ENCODE measurements at places on chromosomes 4 and X.
A peak's percentile ranks its signal among the peaks of the same experiment; 100 is the strongest.

GRCh38 chr4:12041828-12042227 lies 613.1 kb upstream of the HS3ST1 start:
- no peak for DNase-seq

GRCh38 chr4:60743654-60744053 lies 456.5 kb upstream of the ADGRL3 start:
- DNase-seq = no peak

- DNase-seq = no peak
These were observed 66.4 kb upstream of the BANK1 start for GRCh38 chr4:101724093-101724492.

DNA sequence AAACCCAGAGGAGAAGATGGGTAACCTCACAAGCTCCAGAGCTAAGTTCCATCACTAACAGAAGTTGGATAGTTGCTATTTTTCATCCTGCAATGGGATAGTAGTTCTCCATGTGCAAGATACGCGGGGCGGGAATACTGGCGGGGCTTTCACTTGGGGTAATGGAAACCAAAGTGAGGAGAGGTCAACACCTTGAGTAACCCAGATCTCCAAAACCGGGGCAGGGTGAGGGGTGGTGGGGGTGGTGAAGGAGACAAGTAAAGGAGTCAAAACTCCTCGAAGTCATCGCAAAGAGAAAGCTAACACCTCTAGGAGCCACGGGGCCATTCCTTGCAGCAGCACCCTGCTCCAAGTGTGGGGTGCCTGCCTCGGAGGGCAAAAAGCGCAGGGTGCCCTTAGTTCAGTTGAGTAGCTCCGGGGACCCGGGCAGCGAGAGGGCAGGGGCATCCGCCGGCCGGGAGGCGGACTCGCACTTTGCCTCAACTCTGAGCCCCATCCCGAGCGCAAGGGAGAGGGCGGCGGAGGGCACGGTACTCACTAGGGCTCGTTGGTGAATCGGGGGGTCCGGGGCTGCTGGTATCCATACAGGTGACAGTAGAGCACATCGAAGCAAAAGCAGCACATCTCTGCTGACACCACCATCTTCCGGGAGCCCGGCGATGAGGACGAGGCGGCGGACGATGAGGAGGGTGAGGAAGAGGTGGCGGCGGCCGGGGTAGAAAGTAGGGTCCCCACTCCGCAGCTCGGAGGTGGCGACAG lies 645 bp downstream of the AMMECR1 start:
- DNase-seq = peak; percentile 1

- DNase-seq = no peak
These were observed 321.6 kb downstream of the TENM3 start for GRCh38 chr4:182564724-182565369.

GRCh38 chr4:186258216-186258811 lies 7.7 kb upstream of the F11 start:
- no peak for DNase-seq

DNA sequence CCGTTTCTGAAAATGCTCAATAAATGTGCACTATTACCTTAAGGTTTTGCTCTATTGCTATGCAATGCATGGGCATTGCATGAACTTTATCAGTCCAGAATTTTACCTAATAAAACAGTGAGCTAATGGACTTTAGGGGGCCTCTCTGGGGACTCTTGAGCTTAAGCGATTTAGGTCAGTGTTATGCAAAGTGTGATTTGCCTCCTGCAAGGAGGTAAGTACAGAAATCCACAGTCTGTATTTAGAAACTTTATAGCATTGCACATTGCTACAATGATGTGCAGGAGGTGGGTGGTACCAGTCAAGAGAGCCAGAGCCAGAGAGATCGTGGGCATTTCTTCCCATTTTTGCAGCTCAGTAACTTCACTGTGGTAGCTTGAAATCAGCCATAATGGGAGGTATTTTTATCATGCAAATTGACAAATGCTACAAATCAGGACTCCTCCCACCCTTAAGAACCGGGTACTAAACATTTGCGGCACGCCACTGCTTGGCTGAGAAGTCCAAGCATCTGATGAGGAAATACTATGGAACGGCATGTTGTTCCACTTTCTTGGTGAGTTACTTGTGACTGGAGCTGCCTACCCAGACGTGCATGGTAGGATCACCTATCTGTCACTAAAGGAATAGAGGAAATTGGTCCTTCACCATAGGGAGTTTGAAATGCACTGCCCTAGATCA lies 174.6 kb upstream of the PGRMC2 start:
- DNase-seq = no peak

DNA sequence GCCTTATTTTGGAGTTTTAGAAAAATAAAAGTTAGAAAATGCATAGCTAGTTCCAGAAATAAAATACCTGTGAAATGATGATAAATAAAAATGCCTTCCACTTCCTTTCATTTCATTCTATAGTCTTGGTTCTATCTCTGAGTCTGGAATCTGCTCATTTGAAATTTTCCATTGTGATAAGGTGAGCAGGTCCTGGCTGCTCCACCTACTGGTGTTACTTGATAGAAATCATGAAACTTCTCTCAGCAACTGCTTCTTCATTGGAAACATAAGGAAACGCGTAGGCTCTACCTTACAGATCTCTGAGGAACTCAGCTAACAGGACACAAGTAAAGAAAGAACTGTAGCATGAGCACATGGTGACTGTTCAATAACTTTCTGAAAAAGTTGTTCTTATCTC lies 141.8 kb downstream of the DCHS2 start:
- no peak for DNase-seq

DNA sequence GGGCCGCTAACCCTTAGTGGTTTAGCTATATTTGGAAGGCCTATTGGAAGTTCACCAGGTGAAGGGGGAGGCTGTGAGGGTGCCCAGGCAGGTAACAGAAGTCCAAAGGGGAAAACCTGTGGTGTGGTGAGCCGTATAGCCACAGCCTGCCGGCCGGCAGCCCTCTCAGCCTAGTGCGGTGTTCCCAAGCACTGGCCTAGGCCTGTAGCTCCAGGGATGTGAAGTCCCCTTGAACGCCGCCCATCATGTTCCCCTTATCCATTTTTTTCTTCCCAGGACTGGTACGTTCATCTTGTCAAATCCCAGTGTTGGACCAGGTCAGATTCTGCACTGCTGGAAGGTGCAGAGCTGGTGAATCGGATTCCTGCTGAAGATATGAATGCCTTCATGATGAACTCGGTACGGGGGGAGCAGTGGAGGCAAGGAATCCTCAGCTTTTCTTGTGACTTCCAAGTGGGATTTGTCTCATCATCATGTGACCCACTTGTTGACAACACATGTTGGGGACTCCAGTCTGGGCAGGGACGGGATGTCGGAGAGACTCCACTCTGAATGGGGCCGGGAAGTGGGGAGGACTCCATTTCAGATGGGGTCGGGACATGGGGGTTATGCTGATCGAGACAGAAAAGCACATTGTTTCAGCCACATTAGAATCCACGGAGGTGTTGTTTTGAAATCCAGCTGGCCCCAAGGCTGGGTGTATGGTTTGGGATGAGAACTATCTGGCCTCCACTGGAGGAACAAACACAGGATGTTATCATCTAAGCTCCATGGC lies 39.2 kb upstream of the MSANTD1 start:
- DNase-seq = no peak

GRCh38 chr4:185115827-185116232 lies 27.2 kb upstream of the SLC25A4 start:
- DNase-seq = no peak

GRCh38 chrX:68685685-68686084 lies 38.2 kb downstream of the STARD8 start:
- DNase-seq = no peak

DNA sequence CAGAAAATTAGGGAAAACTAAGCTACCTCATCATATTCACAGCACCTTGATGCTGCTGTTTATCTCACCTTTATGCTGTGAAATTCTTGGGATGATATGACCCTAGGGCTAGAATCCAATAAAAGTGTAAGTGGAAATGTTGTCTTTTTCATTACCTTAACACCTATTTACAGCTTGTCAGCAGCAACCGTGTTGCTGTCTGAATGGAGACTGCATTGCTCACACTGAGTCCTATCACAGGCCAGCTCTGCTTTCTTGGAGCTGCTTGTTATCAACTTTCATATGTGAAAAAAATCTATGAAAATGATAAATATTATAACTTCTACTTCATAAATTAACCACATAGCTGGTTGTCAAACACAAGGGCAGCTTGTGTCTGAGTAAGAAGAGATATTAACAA lies 789.5 kb downstream of the TECRL start:
- no peak for DNase-seq

DNA sequence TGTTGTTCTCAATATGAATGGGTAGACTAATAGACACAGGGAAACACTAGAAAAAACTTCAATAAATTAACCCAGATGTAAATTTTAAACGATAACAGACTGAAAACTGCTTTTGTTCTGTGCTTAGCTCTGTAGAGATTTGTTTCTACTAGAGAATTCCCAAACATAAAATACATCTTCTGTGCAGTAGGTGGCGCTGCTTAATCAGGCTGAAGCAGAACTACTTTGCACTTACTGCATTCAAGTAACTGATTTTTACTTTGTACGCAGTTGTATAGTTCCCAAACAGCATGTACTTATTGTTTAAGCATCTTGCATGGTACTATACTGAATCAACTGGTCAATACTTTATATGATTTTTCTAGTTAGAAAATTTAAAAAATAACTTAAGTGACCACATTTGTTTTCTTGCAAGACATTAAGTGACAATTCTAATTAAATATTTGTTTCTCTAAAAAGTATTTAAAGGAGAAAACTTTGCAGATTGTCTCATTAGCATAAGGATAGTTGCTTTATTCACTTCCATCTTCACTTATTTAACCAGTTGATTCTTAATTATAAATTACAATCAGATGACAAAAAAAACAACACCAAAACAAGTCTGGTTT lies 490.6 kb downstream of the IL15 start:
- DNase-seq = peak; percentile 7

GRCh38 chr4:11079171-11079570 lies 349.5 kb downstream of the HS3ST1 start:
- DNase-seq = no peak

DNA sequence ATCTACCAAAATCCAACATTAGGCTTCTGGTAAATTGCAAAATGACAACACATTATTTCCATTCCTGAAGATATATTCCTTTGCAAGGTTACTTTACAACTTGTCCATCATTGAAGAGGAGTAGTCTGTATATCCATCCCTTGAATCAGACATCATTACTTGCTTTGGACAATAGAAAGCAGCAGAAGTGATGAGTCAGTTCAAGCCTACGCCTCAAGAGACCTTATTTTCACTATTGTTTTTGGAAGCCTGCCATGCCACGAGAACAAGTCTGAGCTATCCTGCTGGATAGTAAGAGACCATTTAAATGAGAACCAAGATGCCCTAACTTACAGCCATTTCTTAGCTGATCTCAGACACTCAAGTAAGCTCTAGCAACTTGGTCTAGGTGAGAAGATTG lies 246.0 kb upstream of the HHIP start:
- no peak for DNase-seq

- no peak for DNase-seq
These were observed 36.4 kb downstream of the DHX15 start for GRCh38 chr4:24547979-24548378.

DNA sequence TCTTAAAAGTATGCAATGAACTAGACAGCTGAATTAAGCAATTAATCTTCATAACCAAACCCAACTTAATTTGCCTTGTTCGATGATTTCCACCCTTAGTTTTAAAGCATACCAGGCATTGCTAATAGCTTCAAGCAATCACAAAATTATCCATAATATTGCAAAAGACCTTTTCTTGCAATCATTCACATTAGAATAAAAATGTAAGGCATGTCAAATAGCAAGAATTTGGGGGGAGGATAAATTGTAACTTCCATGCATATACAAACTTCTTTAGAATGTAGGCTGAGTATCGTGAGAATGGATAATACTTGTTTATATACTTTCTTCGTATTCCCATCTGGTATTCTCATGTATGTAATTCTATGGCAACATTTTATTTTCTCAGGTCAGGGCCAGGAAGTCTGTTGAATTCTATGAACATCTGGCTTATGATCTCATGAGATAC lies 28.7 kb upstream of the BMP2K start:
- DNase-seq = no peak

DNA sequence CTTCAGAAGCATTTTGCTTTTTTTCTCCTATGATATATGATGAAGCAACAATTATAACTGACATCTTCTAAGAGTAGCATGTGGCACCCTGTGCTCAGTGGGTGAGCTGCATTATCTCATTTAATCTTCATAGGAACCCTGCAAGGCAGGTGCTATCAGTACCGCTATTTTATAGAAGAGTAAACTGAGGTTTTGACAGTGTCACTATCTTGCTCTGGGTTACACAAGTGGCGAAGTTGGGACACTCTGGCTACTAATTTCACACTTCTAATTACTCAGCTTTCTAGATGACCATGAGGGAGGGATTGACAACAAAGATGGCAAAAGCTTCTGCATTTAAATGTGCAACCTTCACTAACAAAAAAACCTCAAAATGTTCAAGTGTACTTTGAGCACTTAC lies 76.9 kb upstream of the CAMK2D start:
- no peak for DNase-seq

DNA sequence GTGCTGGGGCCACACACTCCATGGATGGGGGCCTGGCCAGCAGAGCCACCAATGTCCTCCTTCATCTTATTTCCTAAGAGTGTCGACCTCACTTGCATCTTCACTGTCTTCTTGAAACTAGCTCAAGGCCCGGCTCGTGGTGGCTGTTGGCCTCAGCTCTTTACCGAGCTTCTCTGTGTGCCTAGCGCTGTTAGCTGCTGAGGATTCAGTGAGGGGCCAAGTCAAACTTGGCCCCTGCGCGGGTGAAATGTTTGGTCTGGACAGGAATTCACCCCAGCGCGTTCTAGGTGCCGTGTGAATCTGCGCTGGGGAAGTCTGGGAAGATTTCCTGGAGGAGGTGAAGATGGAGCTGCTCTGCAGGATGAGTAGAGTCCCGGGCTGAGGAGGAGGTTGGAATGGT lies 8.5 kb downstream of the SORCS2 start:
- DNase-seq = no peak

DNA sequence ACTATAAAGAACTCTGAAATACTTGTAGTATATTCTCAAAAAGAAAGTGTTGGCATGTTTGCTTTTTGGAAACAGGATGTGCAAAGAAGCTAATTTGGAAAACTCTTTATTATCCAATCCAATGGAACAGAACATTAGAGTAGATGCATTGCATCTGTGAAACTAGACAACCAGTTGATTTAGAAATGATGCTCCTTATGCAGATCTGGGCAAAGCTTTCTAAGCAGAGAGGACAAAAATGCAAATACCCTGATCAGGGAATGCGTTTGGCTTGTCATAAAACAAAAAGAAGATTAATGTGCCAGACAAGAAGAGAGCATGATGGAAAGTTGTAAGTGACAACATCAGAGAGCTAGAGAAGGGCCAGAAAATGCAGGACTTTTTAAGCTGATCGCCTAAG lies 142.3 kb downstream of the RCHY1 start:
- DNase-seq = no peak

DNA sequence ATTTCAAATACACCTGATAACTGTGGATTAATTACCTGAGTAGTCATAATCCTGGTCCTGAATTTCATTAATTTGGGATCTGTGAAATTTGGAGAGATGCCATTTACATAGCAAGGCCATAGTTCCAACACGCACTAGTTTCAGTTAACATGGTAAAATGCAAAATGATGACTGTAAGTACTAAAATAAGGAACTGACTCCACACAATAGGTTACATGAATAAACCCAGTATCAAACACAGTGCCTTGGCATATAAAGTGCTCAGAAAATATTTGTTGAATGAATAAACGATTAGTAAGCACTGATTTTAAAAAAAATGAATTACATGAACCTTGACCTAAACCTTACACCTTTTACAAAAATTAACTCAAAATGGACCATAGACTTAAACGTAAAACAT lies 9.0 kb downstream of the FBXO8 start:
- no peak for DNase-seq

Measured in stimulated activated CD8-positive, alpha-beta memory T cell treated with anti-CD3 and anti-CD28 coated beads, Interleukin-4, amount 100 ng/mL, for 1 hour (primary cell).